ENCODE measurements at places on chromosomes 12 and 14.

DNA sequence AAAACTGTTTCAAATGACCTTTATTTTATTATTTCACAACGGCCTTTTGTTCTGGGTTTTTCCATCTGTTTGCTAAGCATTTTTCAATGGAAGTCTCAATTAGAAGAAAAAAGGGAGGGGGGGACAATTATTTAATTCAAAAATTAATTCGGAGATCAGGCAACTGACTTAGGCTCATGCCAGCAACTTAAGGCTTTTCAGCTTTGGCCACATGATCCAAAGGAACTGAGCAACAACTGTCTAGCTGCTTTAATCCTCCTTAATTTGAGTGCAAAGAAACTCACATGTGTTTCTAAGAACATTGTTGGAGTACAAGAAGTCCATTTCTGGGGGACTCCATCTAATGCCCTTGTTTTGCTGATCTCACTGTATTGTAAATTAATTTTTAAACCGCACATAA lies 188.0 kb downstream of the EXOC5 start:
- DNase-seq, result no peak

- DNase-seq, result no peak
Measured at GRCh38 chr14:64786296-64787149, 82.3 kb downstream of the PLEKHG3 start.

DNA sequence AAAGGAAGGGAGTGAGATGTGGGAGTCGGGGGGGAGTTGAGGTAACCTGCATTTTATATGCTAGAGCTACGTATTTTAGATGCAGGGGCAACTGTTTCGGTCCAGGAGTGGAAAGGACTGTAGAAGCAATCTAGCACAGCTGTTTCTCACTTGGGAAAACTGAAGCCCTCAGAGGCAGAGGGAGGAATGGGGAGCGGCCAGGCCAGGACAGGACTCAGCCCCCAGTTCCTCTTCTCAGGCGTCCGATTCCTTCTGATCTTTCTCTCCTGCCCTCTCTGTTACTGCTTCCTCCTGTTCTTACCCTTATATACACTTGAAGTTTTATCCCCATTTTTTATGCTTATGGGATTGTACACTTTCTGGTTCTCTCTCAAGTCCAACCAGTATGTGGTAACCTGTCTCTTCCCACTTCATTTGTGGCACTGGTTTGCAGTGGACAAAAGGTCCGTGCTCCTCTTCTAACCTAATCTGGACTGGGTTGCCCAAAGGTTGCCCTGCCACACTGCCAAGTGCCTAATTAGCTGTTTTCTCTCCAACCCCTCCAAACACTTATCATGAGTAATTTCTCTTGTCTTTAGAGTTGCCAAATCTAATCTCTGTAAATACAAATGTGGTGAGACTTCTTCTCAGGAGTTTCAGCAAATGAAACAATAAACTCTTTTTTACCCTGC lies 16.2 kb downstream of the LPCAT3 start:
- no peak for DNase-seq

DNA sequence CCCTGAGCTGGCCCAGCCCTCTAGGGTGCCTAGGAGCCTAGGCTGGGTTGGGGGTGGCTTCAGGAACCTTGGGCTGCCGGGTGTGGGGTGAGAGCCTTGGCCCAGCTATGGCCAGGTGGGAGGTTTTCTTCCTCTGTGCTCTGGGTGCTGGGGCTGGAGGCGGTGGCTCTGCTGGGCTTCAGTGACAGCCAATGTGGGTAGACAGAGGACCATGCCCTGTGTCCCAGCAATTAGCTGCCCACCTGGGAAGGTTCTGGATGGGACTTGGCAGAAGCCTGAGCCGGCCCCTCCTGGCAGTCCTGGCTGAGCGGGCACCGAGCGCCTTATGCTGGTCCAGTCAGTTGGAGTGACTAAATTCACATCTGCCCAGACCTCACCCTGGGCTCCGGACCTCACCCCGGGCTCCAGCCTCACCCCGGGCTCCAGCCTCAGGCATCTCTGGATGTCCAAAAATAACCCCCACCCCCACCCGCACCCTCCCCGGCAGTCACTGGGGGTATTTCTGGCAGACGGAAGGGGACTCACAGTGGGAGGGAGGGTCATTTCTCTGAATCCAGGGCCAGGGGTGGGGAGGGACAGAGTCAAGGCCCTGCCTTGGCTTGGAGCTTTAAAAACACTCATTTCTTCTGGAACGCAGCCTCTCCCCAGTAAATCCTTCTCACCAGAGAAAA lies 46.9 kb downstream of the CYP46A1 start:
- DNase-seq, result no peak

GRCh38 chr12:132285991-132286681 lies 43.3 kb downstream of the GALNT9 start:
- no peak for DNase-seq

DNA sequence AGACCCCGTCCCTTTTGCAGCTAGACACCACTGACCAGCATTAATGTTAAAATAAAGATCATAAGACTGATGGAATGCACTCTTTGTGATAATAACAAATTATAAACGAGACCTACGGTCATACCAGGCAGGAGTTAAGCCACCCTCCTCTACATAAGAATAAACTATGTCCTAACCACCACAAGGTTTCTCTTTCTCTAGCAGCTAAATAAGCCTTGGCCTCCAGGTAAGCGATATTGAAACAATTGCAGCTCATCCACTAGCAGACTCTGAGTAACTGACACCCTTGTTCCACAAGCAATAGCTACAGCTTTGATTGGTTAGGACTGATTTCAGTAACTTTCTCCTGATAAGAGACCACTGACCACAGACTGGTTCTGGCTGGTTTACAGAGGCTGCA lies 144.2 kb upstream of the CCDC198 start:
- no peak for DNase-seq

DNA sequence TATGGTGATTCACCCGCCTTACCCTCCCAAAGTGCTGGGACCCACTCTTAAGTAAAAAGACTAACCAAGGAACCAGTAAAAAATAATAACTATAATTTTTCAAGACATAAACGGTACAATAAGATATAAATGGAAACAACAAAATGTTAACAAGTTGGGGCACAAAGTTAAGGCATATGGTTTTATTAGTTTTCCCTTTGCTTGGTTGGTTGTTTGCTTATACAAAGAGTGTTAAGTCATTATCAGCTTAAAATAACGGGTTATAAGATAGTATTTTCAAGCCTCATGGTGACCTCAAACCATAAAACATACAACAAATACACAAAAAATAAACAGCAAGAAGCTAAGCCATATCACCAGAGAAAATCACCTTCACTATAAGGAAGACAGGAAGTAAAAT lies 406.1 kb downstream of the SEC23A start:
- DNase-seq, result no peak

GRCh38 chr12:122793685-122794106 lies 19.3 kb downstream of the CCDC62 start:
- peak; percentile 73 for DNase-seq

DNA sequence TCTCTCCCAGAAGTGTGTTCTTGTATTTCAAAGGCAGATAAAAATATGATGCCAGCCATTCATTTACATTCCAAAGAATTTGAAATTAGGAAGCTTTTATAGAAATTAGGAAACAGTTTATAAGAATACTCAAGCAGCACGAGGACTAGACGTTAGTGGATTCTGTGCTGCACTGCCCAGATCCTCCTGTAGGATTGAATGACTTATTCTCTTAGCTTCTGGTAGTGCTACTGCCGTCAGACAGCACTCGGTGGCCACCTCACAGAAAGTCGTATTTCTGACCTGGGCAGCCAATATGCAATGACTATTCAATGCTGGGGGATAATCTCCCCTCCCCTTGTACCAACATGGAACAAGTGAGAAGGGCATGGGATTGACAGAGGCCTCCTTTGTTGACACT lies 326.4 kb downstream of the RPL10L start:
- DNase-seq, result no peak

- no peak for DNase-seq
Measured at GRCh38 chr14:34318014-34318413, 144.0 kb downstream of the SPTSSA start.

DNA sequence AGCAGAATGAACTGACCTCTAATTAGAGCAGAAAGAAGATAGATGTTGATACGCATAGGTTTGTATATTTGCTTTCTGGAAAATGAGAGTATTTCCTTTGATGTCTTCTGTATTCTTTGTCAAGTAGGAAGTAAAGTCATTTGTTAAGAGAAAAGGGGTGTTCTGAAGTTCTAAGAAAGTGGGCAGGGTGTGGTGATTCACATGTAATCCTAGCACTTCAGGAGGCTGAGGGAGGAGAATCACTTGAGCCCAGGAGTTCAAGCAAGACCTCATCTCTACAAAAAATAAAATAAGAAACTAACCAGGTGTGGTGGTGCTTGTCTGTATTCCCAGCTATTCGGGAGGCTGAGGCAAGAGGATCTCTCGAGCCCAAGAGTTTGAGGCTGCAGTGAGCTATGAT lies 2.8 kb downstream of the RHNO1 start:
- no peak for DNase-seq

GRCh38 chr12:12764824-12765223 lies 20.6 kb upstream of the APOLD1 start:
- no peak for DNase-seq

DNA sequence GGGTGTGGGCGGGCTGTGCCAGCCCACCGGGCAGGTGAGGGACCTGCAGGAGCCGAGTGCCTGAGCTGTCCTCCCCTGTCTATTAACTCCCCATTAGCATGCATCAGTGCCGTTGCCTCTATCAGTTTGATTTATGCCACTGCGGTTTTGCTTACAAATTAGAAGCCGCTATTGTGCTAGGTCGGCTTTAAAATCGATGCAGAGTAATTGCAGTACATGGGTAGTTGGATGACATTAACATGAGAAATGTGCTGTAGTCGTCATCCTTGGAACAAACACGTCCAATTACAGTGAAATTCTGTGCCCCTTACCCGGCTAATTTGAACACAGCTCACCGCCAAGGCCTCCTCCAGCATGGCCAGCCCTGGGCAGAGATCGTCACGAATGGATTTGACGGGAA lies 145.8 kb downstream of the TSPAN9 start:
- no peak for DNase-seq

DNA sequence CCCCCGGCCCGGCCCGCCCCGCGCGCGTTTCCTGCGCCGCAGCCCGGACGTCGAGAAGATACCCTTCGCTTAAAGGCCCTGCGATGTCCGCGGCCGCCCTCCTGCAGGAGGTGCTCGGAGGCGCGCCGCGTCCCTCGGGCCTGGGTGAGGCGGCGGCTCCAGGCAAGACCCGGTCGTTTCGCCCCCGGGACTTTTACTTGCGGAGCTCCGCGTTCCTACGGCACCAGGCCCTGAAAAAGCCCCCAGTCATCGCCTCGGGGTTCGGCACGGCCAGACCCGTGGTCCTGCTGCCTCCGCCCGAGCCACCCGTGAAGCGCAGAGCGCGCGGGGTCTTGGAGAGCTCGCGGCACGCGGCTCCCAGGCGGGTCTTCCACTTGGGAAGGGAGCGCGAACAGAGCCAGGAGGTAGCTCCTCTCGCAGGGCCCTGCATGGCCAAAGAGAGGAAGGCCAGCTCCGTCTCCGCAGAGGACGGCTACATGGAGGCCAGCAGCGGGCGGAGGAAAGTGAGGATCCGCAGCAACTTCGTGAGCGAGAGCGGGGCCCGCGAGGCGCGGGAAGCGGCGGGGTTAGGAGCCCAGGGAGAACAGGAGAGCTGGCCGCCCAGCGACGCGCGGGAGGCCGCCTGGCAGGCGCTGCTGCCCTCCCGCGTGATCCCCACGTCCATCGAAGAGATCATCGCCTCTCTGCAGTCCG lies 26.9 kb downstream of the TTC6 start:
- DNase-seq, result no peak

DNA sequence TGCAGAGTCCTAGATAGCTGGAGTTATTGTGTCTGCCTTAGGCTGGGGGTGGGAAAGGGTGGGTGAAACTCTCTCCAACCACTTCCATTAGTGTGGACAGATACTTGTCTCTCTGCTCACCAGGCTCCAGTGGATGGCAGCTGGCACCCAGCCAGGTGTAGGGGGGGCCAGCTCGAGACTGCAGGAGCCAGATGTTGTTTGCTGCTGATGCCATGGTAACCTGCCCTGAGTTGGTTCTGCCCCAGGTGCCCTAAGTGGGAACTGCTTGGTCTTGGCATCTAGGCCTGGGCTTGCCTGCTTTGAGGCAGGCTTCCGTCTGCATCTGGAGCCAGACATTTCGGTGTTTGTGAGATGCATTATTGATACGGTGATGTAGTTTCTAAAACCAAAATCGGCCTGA lies 82.2 kb downstream of the ADCK1 start:
- DNase-seq, result peak; percentile 14

- DNase-seq, result no peak
Measured at GRCh38 chr14:73763396-73763795, 49.2 kb upstream of the PNMA1 start.

DNA sequence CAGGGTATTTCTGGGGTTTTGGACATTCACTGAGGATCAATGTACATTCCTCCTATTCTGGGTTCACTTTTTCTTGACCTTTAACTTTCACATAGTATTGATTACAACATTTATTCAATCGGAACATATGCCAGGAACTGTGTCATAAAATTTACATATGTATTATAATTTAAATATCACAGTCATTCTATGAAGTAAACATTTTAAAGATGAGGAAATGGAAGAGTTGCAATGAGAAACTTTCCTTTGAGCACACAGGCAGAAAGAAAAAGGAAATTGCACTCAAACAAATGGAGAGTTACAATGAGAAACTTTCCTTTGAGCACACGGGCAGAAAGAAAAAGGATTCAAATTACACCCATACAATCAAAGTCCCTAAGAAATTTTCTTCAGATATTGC lies 3.1 kb downstream of the MUCL1 start:
- DNase-seq, result no peak

- no peak for DNase-seq
Measured at GRCh38 chr12:122979908-122980182, 636 bp upstream of the ARL6IP4 start.

DNA sequence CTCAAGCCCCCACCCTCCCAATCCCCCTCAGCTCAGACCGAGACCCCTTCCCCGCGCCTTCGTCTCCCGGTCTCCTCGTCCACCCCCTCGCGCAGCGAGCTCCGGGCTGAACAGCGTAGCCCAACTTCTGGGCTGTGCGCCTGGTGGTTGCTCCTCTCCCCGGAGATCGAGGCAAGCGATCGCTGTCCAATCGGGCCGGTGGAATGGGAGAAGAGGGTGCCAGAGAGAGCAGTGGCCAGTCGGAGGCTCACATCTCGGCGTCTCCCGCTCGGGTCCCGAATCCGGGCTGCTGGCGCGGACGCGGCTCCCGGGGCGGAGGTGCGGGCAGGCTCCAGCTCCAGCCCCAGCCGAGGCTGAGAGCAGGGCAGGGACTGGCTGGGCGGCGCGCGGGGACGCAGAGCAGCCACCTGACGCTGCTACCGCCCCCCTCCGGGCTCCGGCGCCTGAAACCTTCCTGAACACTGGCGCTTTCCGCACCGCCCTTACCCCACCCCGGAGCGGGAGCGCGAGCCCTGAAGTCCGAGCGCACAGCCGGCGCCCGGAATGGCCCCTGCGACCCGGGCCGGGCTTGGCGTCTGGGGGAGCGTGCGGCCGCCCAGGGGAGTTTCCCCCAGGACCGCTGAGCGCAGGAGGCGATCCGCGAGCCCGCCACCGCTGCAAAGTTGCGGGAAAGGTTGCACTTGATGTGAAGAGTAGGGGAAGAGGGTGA lies 508 bp upstream of the KCNH5 start:
- DNase-seq, result peak; percentile 22

DNA sequence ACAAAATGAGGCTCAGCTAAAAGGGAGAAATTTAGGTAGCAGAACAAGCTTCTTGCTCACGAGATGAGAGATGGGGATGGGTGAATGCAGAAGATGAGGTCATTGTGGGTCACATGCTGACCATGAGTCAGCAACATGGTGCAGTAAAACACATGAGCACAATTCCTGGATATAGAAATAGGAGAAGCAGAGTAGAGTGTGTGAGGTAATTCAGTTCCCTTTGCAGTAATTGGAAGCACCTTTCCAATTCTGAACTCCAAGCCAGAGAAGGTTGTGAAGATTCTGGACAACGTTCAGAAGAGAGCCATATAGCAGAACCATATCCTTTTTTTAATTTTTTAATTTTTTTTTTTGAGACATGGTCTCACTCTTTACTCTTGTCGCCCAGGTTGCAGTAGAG lies 62.0 kb upstream of the LMNTD1 start:
- DNase-seq, result peak; percentile 82

Data from epithelial cell of esophagus (primary cell).